ENCODE measurements at places on chromosomes 5 and 9.

GRCh38 chr9:107708791-107709190, 219.2 kb upstream of the KLF4 start:
- DNase-seq = no peak

GRCh38 chr5:107496466-107496865, 174.3 kb downstream of the EFNA5 start:
- DNase-seq = no peak

GRCh38 chr5:112106878-112107277, 312.2 kb downstream of the EPB41L4A start:
- DNase-seq = no peak

DNA sequence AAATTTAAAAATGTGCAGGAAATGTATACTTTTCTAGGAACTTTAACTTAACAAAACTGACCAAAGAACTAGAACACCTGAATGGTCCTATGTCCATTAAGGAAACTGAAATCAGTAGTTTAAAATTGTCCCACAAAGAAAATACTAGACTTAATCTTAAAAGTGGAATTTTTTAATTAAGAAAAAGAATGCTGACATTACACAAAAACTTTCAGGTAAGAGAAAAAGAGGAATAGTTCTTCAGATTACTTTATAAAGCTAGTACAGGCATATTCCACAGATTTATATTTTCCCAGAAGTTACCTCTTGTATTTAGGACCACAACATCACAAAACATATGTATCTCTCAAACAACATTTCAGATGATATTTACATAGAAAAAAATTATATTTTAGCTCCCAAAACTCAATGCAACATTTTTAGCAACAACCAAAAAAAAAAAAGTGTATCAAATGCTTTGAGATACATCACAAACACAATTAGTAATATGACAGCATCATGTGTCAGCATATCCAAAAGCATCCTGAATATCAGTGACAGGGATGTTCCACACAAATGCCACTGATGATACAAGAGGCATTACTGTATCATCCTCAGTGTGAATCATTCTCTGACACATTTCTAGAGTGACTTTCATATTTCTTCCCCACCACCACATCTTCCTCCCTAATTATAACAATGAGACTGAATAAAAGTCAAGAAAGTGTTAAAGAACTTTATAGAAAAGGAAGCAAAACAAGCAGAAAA, 264.0 kb downstream of the EPB41L4A start:
- DNase-seq = no peak

DNA sequence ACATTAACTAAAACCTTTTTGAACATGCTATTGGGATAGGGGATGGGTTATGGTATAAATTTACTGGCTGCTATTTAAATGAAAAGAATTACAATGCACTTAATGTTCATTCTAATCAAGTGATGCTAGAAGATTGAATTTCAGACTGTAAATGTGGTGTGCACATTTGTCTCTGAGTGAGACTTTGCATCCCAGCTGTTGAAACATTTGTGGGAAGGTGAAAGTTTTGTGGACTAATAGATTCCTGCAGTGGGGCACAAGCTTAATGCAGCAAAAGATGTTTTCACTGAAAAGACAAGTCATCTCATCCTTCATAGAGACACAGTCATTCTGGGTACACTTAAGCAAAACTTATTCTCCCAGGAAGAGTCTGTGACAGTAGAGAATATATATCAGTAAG, 323.6 kb downstream of the NFIB start:
- no peak for DNase-seq

GRCh38 chr9:100058699-100059579, 39.9 kb downstream of the ERP44 start:
- DNase-seq = no peak

DNA sequence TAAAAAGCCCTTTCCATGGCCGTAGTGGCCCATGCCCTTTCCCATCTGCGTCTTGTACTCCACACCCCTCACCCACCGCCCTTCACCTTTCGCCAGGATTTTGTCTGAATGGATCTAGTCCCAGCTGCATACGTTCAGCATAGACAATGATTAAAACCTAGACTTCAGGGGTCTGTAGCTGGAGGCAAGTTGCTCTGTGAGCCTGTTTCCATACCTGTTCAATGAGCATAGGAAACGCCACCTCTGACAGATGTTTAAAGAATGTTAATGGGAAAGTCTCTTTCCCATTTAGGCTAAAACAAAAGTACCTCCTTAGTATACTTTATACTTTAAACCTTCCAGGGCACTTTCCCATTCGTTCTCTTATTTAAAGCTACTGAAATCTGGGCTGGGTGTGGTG, 105.7 kb downstream of the SPRY4 start:
- no peak for DNase-seq

- no peak for DNase-seq
These were observed 41.8 kb upstream of the NEK6 start for GRCh38 chr9:124215956-124216355.

DNA sequence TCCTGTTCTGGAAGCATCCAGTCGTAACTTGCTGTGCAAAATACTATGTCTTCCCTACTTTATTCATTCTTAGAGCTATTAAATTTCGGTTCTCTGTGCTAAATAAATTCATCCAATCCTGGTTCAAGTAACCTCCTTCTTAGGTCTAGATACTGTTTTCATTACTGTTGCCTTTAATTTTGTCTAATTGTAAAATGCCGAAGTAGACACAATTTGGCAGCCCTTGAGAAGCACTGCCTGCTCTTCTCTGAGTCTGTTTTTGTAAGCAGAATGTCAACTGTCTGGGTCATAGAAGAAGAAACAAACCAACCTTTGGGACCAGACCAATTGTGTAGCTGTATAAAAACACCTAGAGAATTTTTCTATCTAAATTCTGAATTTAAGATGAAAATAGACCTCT, 249.3 kb downstream of the PJA2 start:
- DNase-seq = no peak

- DNase-seq = no peak
These were observed 12.9 kb downstream of the PLEKHG4B start for GRCh38 chr5:104778-105296.

DNA sequence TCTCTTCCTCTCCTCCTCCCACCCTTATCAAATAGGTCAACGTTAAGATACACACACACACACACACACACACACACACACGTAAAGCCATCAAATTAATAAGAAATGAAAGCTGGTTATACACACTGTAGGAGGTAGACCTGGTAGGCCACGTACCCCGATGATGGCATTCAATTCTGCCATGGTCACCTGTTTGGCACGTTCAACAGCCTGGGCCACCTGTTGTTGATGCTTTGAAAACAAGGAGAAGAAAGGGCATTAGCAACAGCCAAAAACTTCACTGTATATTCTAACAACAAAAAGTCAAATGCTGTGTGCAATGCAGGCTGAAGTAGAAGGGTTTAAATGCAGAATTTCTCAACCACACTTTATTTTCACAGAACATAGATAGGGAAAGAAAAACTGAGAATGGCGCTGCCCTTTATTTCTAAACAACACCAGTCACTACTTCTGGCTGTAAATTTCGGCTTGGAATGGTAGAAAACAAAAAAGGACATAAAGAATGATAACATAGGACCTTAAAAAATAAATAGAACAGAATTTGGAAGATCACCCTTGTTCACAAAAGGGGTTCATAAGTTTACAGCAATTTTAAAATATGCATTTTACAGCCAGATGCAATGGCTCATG, 37.2 kb downstream of the TLE1 start:
- DNase-seq = no peak

- no peak for DNase-seq
These were observed 144.2 kb upstream of the RAI14 start for GRCh38 chr5:34511915-34512314.

DNA sequence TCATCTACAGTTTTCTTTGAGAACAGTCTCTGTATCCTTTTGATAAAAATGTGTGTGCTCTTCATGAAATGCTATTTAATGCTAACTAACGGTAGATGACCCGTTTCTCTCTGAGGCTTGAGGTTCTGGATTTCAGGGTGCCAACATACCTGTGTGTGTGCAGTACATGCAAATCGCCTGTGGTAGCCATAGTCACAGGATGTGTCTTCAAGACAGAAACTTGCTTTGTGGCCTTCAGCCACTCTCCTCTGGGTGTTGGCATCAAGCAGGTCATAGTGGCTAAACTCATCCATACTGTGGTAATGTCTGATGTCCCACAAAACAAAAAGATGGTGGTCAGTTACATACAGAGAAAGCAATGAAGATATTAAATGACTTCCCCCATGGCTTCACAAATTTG, 4.2 kb downstream of the LOX start:
- no peak for DNase-seq

Data from GOT3 (cell line).